LNCaP clone FGC (cell line): ENCODE measurements at places on chromosomes 4 and X.

DNA sequence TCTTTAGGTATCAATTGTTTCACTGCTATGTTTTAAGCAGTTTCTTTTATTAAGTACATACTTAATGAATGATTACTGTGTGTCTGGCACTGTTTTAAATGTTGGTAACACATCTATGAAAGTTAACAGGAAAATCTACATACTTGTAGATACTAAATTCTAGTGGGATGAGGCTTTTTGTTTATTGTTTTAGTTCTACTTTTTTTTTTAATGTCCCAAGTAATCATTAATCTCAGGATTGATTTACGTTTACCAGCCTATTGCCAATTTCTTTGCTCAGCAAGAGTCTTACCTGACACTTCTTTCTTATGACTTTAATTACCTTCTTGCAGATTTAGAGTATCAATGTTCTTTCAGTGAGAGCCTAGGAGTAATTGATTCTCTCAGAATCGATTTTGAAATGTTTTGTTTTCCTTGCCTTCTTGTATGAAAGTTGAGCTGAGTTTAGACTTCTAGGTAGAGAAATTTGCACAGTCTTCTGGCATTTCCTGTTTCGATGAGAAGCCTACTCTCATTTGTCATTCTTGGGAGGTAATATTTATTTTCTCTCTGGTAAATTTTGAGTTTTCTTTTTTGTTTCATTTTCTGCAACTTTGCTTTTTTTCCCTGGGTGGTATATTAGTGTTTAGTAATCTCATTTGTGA is 235.2 kb upstream of the ANKRD50 start:
- DNase-seq: no peak

DNA sequence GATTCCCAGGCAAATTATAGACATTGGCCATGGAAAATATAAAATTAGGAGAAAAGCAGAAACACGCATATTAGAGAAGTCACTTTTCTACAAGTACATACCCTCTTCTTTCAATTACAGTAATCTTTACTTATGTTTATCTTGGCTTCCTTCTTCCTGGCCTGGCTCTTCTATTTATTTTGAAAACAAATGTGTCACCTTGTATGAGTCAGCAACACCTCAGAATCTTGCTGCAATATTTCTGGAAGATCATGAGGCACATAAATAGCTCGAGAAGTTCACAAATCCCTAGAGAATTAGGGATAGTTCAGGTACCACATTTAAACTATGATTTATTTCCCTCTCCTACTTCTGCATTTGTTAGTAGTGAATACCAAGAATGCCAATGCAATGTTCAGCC is 124.6 kb downstream of the ANOS1 start:
- DNase-seq: peak; percentile 10

DNA sequence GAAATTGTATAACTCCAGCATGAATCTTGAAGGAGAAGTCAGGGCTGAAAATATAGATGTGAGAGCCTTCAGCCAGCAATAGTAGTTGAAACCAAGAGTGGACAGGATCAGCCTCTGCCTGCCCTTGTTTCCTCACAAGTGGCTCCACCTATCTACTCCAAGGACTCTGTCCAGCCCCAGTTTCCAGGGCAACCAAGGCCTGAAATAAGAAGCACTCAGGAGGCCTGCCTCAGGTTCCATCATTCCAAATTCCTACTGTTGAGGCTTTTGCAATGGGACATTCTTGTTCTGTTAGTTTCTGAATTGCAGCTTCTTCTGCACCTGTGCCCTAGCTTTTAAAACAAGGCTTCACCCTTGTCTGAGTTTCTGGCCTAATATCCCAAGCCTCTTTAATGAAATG is 41.6 kb downstream of the TRPC5OS start:
- DNase-seq: no peak

DNA sequence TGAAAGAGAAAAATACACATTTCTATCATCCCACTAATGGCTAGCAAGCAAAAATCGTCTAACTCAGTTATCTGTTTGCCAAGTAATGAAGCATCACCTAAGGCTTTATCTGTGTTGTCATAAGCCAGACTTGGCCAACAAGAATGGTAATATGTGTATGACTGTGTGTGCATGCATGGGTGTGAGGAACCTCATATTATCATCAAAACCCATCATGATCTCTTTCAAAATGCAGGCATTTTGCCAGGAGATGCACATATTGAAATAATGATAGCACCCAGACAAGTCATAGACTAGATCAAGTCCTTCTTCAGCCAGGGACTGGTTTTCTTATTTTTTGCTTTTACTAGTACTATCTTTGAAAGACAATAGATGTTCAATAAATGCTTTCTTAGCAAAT is 172.5 kb upstream of the FMR1 start:
- no peak for DNase-seq

GRCh38 chrX:57232658-57233360 is 53.7 kb upstream of the FAAH2 start:
- DNase-seq: no peak

DNA sequence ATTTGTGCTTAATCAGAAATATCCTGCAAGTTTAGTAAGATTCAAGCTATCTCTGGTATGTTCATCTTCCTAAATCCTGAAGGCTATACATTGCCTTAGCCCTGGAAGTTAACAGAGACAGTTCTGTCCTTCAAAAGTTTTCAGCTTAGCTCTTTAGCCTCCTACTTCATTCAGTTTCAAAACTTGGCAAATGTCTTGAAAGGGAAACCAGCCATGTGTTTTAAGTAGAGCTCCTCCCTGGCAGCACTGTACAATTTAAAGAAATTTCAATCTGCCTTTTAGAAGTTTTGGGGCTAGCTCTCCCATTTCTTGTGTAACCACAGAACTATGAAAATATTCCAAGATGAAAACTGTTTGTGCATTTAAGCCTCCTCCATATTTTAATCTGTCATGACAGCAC is 47.0 kb downstream of the FANCB start:
- no peak for DNase-seq

DNA sequence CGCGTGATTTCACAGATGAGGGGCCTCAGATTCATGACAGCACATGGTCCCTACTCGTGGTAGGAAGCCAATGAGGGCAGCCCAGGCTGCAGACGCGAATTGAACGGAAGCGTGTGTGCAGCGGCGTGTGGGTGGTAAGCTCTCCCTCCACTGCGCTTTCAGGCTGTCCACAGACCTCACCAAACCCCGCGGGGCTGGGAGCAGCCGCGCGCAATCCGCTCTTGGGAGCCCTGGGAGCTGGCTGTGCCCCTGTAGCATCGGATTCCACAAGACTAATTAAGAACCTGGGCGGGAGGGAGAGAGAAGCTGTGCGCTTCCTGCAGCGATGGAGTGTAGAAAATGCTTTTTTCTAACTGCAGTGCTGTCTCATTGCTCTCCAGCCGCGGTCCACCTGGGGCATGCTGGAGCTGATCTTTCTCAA is 134.9 kb downstream of the STOX2 start:
- DNase-seq: no peak

GRCh38 chrX:153647461-153648357 is 706 bp downstream of the DUSP9 start:
- DNase-seq: no peak

- no peak for DNase-seq
Measured at GRCh38 chr4:106659371-106659770, 290.8 kb upstream of the GIMD1 start.

DNA sequence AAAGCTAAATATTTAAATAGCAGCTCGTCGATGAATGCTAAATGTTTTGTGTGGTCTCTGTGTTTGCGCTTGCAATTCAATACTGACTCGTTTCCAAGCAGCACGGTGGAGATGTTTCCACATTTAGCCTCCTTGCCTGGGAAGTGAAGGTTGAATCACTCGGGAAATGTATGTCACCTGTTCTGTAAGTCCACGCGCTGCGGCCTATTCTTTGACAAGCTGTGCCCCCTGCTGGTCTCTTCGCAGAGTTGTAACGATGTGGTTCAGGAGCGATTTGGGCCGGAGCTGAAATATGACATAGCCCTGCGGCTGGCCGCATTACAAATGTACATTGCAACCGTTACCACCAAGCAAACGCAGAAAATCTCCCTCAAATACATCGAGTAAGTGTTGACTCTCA is 89.6 kb upstream of the PRPS2 start:
- peak; percentile 38 for DNase-seq

DNA sequence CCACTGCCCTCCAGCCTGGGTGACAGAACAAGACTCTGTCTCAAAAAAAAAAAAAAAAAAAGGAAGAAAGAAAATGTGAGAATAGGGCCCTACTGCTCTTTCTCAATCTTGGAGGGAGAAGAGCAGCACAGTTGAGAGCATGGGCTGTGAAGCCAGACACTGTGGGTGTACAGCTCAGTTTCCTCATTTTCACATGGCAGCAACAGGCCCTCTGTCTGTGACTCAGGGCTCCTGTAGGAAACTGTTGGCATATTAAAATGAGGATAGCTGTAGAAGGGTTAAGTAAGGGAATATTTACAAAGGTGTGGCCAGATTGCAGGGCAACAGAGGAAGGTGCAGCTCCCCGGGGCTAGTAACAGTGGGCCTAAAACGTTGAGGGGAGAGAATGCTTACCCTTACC is 3.4 kb downstream of the AKAP14 start:
- DNase-seq: no peak

DNA sequence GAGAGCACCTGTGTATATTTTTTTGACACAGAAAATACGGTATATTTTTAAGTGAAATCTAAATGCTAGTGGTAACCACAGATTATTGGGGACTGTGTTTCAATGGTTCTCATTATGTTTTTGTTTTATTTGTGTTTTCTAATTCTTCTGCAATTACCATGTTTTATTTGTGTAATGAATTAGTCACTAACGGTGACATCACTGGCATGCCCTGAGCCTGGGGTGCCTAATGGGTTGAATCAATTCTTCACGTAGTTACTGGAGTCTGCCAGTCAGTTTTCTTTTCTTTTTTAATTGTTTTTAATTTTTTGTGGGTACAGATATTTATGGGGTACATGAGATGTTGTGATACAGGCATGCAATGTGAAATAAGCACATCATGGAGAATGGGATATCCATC is 168.8 kb downstream of the RELL1 start:
- DNase-seq: no peak

DNA sequence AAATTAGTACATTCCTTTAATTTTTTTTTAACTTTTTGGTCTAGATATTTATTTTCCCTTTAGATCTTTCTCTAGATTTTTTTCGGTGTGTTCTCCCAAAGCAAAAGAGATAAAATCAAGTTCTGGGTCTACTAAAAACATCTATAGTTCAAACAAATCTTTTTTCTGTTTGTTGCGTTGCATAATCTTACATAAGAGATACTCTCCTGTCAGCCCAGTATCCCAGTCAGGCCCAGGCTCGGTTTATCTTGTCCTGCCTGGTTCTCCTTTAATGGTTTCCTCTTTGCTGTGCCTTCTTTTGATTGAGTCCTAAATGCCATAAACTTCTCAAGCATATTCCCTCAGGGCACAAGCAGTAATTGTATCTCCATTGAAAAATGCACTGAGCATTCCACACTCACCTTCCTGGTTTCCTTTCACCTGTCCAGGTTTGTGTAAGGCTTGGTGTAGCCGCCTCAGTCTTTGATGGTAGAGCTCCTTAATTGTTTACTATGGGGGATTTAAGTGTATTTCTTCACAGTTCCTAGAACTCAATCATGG is 104.9 kb downstream of the TMEM131L start:
- DNase-seq: no peak

GRCh38 chr4:52266537-52267137 is 215.5 kb downstream of the SPATA18 start:
- no peak for DNase-seq

DNA sequence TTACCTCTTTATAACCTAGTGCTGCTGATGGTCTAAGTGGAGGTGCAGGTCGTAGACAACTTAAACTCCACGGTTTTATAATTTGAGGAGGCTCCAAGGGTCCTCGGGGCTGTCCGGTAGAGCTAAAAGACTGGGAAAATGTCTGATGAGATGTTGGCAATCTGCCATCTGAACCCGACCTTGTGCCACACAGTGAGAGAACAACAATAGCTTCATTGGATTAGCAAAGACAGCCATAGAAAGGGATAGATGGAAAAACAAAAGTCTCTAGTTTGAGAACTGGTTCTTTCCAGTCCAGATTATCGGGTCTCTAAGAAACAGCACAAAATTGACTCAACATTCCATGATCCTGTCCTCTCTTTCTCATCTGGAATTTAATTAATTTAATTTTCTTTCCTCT is 31.6 kb downstream of the CD40LG start:
- DNase-seq: no peak

DNA sequence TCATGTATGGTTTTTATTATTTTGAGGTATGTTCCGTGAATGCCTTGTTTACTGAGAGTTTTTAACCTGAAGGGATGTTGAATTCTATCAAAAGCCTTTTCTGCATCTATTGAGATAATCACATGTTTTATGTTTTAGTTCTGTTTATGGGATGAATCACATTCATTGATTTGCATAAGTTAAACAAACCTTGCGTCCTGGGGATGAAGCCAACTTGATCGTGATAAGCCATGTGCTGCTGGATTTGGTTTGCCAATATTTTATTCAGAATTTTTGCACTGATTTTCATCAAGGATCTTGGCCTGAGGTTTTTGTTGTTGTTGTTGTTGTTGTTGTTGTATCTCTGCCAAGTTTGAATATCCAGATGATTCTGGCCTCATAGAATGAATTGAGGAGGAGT is 43.8 kb downstream of the CDX4 start:
- DNase-seq: no peak

DNA sequence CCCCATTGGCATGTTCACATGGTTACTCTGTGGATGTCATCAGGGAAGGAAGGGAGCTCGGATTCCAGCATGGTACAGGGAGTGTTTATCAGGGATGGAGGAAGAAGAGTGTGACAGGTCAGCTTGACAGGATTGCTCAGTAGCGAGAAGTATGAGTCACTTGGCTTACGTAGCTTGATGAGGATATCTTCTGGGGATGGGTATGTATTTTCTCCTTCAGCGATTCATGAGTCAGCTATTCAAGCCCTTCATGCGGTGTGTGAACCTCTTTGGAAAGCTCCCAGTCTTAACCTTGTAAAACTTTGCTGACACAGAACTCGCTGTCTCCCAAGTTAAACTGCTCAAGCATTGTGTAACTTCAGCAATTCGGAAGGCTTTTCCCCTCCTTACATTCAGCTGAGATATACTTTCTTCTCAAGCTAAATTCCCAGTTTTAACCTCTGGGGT is 275.4 kb downstream of the ARHGAP10 start:
- peak; percentile 86 for DNase-seq

DNA sequence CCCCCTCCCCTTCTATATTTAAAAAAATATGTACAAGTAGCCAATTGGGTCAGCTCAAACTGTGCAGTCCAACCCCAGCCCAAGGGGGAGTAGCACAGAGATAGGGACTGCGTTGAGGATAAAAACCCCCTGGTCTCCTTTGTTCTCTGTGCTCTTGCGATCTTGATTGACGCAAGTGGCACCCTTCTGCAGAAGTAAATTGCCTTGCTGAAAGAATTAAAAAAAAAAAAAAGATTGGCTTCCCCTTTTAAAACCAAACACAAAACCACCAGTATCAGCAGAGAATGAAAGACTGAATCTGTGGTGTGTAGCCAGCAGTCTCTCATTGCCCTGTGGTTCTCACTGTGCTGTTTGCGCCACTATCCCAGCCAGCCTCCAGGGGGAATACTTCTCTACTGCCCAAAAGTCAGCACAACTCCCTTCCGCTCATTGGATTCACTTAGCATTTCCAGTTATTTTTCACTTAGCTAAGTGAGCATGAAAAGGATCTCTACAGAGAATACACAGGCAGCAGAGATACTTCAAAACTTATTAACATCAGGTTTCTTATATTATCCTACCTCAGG is 29.7 kb downstream of the MANBA start:
- DNase-seq: no peak

- no peak for DNase-seq
Measured at GRCh38 chr4:72987741-72988729, 81.5 kb downstream of the COX18 start.

- DNase-seq: no peak
Measured at GRCh38 chrX:107675823-107676555, 47.7 kb downstream of the PRPS1 start.

- no peak for DNase-seq
Measured at GRCh38 chrX:25295466-25295865, 279.7 kb upstream of the ARX start.

- no peak for DNase-seq
Measured at GRCh38 chr4:189838821-189839497, 101.7 kb upstream of the FRG1 start.
